Activated T-cell treated with anti-CD3 and anti-CD28 coated beads for 24 hours (primary cell): ENCODE measurements at places on chromosomes 1 and 21.

DNA sequence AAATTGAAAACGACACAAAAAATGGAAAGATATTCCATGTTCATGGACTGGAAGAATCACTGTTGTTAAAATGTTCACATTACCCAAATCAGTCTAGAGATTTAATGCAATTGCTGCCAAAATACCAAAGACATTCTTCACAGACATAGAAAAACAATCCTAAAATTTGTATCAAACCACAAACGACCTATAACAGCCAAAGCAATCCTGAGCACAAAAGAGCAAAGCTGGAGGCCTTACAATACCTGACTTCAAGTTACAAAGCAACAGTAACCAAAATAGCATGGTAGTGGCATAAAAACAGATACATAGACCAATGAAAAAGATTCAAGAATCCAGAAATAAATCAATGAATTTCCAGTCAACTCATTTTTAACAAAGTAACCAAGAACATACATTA, 1077.3 kb downstream of the KCNT2 start:
- no peak for DNase-seq

DNA sequence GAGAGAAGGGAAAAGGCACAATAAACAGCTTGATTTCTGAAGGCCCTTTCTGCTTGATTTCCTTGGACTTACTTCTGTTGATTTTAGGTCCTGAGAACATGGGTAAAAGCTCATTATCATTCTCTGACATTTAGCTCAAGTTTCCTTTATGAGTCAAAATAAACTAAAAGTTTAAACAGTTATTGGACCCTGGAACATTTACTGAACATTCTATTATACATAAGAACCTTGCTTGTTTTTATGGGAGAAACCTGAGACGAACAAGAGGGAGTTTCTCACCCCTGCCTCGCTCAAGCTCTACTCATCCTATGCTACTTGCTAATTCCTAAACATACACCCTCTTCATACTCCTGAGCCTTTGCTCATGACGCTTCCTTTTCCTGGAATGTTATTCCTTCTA, 538.3 kb upstream of the PKN2 start:
- DNase-seq, result no peak

DNA sequence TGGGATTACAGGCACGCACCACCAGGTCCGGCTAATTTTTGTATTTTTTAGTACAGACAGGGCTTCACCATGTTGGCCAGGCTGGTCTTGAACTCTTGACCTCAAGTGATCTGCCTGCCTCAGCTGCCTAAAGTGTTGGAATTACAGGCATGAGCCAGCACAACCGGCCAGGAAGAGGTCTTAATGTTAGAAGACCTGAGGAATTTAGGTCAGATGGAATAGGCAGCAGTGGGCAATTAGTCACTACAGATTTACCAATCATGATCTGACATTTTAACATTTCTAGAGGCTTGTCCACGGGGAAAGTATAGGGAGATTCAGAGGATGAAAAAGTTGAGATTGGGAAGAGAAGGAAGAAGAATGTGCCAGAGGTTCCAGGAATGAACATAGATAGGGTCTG, 8.9 kb upstream of the APP start:
- no peak for DNase-seq

DNA sequence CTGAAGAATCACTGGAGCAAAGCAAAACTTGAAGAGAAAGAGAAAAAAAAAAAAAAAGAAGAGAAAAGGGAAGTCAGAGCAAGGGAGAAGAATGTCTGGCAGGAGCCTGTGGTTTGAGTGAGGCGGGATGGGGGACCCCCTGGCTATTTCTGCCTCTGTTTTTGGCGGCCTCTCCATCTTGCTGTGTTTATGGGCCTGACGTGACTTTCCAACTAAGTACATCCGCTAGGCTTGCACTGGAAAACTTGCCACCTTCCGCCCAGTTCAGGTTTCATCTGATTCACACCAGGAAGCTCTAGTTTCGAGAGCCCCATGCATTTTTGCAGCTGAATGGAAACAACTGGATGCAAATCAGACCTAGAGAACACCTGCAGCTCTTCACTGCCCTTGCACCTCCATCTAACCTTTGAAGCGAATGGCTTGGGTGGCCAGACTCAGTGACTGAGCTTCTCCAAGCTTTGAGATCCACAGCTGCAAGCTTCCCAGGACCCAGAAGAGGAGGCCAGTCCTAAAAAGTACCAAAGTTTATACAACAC, 28.0 kb downstream of the TBX15 start:
- DNase-seq, result no peak

DNA sequence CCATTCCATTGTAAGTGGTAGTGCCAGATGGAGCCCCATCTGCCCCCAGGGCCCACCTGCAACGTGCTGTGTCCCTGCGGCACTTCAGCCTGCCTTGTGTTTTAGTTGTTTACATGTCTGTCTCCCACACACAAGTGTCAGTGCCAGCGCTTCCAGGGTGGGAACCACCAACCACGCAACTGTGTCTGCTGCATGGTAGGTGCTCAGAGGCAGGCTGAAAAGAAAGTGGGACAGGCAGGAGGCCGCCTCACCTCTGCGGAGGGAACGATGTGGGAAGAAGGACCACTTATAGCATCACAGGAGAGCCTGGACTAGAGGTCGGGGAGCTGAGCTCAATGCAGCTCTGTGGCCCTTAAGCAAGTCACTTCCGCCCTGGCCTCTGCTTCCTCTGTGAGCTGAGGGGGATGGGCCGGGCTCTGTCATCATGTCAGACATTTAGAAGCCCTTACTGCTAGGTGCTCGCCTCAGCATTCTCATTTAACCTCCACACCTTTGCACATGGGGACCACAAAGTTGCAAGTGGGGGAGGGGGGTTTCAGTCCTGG, 17.9 kb downstream of the SLC9A1 start:
- peak; percentile 67 for DNase-seq

GRCh38 chr1:223175633-223176032, 32.6 kb upstream of the TLR5 start:
- DNase-seq, result no peak

DNA sequence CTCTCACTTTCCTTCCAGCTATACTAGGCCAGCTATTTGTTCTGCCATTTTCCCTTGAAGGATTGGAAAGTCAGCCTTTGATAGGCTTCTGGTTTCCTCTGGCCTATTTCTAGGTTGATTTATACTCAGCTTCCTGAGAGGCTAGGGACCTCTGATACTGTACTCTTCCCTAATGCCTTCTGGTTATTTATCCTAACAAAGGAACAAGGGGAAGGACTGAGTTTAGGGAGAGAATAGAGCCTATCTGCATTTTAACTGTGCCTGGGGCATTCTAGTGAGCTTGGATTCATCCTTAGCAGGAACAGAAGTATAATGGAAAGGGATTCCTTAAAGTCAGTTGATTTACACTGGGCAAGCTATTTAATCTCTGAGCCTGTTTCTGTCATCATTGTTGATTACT, 11.8 kb upstream of the TMEM39B start:
- DNase-seq, result no peak

DNA sequence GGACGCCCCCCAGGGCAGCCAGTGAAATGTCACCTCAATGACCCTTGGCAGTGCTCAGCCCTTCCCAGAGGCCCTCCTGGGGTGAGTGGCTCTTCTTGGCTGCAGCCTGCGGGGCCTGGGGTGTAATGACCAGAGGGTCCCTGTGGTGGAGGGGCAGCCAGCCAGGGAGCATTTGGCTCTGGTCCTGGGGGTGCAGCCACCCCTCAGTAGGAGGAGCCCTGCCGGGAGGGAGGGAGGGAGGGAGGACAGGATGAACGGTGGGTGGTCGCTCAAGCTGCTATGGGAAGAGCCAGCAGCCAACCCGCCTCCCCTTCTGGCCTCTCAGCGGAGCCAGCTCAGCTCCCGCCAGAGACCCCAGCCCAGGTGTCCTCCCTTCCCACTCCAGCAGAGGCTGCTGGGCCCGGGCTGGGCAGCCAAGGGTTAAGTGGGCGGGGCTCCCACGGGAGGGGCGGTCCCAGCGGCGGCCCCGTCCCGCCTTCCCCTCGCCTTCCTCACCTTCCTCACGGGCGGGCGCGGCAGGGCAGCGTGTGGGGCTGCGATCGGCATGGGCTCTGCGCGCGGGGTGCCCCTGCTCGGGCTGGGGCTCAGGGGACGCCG, 9.0 kb upstream of the PLCH2 start:
- DNase-seq, result peak; percentile 16

DNA sequence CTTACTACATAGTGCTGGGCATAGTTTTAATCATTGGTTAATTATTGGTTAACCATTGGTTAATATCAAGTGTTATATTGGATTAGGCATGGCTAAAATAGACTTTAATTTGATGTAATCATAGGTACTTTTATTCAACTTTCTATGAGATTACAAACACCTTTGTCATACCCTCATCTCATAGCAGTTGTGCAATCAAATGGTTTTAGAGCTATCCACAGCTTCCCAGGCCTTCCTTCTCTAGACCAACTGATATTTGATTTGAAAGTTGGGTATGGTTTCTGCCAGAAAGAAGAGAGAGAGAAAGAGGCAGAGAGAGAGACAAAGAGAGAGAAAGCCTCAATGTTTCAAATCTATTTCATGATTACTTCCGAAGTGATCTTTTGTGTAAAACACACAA, 9.6 kb upstream of the RGS1 start:
- no peak for DNase-seq

GRCh38 chr21:38269576-38269936, 12.8 kb downstream of the KCNJ15 start:
- DNase-seq, result no peak

GRCh38 chr1:87449348-87449963, 120.8 kb downstream of the LMO4 start:
- peak; percentile 12 for DNase-seq

DNA sequence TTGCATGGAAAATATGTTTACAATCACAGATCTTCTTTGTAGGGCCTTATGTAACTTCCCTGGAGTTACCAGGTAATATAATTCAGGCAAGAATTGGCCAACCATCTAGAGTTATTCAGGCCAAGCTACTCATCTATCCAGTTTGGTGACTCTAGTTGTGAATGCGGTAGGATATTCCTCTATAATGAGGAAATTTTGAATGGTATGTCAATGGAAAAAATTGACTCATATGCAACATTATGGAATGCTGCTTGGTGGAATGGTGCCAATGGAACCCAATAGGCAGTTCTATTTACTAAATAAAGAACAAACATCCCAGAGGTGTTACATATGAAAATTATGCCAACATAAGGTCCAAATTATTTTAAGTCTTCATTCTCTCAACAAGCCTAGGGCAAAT, 5.6 kb upstream of the TNFSF18 start:
- no peak for DNase-seq

GRCh38 chr1:240555524-240555923, 56.4 kb downstream of the GREM2 start:
- DNase-seq, result no peak

- DNase-seq, result no peak
Observed at GRCh38 chr21:38637161-38637560, 138.9 kb upstream of the ERG start.

DNA sequence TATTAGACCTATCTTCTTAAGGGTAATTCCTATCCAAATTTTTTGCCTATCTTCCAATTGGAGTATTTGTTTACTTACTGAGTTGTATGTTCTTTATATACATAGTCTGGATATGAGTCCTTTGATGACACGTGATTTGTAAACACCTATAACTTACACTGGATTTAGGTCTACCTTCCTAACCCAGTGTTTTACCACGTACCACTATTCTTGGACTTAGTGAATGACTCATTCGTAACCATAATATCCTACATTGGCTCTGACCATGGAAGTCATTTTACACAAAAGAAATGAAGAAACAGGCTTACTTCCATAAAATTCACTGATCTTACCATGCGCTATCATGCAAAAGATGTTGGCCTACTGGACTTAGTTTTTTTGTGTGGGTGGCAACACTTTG, 23.9 kb upstream of the ZZZ3 start:
- DNase-seq, result no peak

DNA sequence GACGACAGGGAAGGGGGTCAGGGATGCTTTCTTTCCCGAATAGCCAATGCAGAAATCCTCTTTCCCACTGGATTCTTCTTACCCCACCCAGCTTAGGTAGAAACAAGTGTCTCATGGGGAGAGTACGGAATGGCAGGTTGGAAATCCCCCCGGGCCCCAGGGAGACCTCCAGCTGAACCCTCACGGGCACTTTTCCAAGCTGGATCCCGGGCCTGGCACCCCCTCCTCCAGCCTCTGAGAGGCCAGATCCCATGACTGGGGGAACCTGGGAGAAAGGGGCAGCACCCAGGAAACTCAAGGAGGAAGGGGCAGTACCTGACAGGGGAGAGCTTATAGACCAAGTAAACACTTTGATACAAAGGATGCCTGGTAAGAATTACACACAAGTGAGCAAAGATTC, 1.3 kb downstream of the PKP1 start:
- DNase-seq, result no peak
